Femur (tissue), 1 donor: ENCODE measurements at places on chromosomes 12 and 14.

DNA sequence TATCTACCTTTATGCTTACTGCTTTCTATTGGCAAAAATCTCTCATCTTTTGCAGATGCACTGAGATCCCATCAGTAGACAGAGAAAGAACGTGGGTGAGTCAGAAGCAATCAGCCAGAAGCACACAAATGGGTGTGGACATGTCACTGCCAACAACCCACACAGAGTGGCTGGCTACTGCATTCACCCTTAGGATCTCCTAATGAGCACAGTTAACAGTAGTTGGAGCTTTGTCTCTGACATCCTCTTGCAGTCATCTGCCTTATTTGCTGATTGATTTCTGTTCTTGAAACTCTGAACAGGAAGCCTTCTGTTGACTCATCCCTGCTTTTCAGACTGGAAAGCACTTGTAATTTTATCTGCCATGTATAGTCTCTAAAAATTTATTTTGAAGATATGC lies 117.2 kb downstream of the RGS6 start:
- no peak for DNase-seq

- DNase-seq = no peak
Measured at GRCh38 chr12:94171595-94171930, 23.2 kb downstream of the PLXNC1 start.

DNA sequence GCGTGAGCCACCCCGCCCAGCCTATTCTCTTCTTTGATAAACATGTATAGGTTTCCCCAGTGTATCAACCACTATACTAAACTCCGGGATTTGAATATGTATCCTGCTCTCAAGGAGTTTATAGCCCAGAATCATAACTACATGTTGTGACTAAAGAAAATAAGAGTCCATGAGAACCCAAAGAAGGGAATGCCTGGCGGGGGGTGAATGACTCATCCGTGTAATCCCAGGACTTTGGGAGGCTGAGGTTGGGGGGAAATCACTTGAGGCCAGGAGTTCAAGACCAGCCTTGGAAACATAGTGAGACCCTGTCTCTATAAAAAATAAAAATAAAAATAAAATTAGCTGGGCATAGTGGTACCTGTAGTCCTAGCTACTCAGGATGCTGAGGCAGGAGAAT lies 57.2 kb downstream of the SIX6 start:
- DNase-seq = no peak

GRCh38 chr14:76617440-76617839 lies 143.8 kb upstream of the VASH1 start:
- no peak for DNase-seq

DNA sequence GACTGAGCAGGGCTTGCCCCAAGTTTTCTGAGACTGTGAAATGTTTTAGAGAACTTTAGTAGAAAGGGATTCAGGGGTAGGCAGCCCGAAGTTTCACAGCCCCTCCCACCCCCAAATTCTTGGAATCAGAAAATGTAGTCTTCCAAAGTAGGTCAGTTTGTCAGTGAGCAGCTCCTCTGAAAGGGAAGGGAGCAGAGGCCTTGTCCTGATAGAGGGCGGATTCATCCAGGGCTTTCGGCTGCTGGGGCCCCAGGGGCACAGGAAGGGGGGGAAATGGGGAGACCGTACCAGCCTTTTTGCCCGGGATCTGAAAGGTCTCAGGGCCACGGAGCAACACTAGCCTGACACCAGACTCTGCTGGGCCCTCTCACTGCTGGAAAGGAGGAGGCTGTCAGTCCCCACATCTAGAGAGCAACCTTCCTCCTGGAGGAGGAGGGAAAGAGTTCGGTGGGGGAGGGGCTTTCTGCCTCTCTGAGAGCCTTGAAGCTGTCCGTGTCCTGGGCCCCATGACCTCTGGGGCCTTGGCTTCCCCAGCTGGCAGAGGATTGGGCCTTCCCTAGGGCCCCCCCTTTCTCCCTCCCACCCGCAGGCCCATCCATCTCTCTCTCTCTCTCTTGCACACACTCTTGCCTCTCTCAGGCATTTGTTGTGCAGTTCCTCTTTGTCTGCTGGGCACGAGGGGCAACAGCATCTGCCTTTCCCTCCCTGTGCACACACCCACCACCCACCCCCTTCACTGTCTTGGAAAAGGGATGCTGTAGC lies at the start of gene IKZF4:
Gene IKZF4 (plus strand): TSS at position 621 of the 762 bp plus-strand sequence. CDS start 451 bp downstream, outside the sequence.
- DNase-seq = peak; percentile 78

GRCh38 chr12:75863533-75863932 lies 168.0 kb downstream of the PHLDA1 start:
- DNase-seq = no peak

GRCh38 chr12:4287325-4288211 lies 14.0 kb downstream of the CCND2 start:
- no peak for DNase-seq

GRCh38 chr14:88825078-88825458 lies 617 bp downstream of the TTC8 start:
- no peak for DNase-seq

DNA sequence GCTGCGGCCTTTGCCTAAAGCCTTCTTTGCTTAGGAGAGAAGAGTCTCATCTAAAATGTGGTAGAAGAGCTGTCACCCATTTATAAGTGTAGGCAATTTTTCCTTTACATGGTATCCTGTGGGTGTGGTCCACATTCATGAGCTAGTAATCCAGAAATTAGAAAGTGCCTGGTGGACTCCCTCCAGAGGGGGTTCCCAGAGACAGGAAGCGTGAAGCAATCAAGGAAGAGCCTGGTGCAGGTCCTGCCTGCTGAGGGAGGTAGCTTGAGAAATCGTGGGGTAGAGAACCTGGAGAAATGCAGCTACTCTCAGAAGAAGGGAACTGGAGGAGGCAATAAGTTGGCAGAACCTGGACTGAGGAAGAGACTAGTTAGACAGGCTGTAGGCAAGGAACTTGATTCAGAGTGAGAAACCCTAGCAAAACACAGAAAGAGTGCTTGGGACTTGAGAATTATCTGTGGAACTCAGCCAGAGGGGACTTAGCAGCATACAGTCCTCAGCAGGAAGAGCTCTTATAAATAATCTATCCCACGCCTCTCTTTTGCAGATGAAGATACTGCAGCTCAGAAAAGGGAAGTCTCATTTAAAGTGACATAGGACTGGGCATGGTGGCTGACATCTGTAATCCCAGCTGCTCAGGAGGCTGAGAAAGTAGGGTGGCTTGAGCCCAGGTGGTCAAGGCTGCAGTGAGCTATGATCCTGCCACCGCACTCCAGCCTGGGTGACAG lies 182.4 kb upstream of the CCND2 start:
- no peak for DNase-seq

GRCh38 chr14:71659159-71659558 lies 273.1 kb upstream of the RGS6 start:
- no peak for DNase-seq

GRCh38 chr14:85533861-85534291 lies 3.9 kb downstream of the FLRT2 start:
- DNase-seq = peak; percentile 55

- no peak for DNase-seq
Measured at GRCh38 chr12:18998343-18999261, 130.9 kb upstream of the PLEKHA5 start.

- DNase-seq = no peak
Measured at GRCh38 chr14:38775986-38776385, 327.0 kb downstream of the SEC23A start.

- DNase-seq = no peak
Measured at GRCh38 chr12:46430340-46430948, 57.9 kb upstream of the SLC38A2 start.

- peak; percentile 78 for DNase-seq
Measured at GRCh38 chr14:87679866-87680265, 313.1 kb downstream of the GALC start.

DNA sequence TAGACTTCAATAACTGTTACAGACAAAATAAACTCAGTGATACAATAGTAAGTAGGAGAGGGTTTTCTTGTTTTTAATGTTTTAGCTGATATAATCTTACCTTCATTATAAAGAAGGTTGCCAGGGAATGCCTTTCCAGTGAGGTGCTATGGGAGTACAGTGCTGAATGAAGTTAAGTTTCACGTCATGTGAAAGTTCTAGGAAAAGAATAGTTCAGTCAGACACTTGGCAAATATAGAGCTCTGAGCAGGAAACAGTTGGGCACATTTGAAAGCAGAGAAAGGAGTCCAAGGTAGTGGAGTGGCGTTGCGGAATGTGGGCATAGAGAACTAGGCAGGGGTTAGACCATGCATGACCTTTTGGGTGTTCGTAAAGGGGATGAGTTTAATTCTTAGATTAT lies 88.6 kb upstream of the DCN start:
- DNase-seq = no peak
